ENCODE measurements at places on chromosomes 3 and 15. TPM values are rescaled to one million over a fixed set of nuclear protein-coding genes. Genes with fewer than 3 reads are reported as not detected.

Gene SLC2A2
- total RNA-seq: not detected

DNA sequence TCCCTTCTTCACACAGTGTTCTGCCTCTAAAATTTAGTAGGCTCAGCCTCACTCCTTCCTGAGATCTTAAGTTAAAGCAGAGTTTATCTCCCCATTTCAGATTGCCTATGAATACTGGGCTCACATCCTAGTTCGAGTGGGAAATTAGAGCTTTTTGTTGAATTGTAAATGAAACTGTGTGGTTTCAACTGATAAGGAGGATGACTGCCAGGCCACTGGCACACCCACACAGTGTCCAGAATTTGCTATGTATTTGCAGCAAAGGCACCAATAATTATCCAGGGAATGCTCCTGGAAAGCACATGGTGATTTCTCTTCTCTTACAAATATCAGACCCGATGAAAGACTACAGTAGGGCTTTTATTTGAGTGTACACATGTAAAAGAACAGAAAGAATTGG, 308.1 kb upstream of the COL8A1 start:
- H3K27me3 ChIP-seq: no peaks in the 10 kb centered on the region
- DNase-seq: no peak
- no peak overlapping the region for H3K4me3 ChIP-seq
- no peak overlapping the region for H3K27ac ChIP-seq
- H3K4me1 ChIP-seq: no peaks in the 10 kb centered on the region

- H3K27me3 ChIP-seq: no peaks in the 10 kb centered on the region
- no peak overlapping the region for H3K27ac ChIP-seq
- H3K4me3 ChIP-seq: no peak overlapping the region
- peaks cover 5% of the 10 kb centered on the region for H3K4me1 ChIP-seq
Measured at GRCh38 chr15:89490081-89490813, 6.1 kb downstream of the RHCG start.

GRCh38 chr3:198018416-198018815, 58.4 kb downstream of the LMLN start:
- H3K36me3 ChIP-seq: no peaks in the 10 kb centered on the region
- no peak overlapping the region for H3K4me3 ChIP-seq
- no peaks in the 10 kb centered on the region for H3K27me3 ChIP-seq
- no peak overlapping the region for H3K27ac ChIP-seq
- no peak for DNase-seq

- no peak overlapping the region for H3K27ac ChIP-seq
- H3K36me3 ChIP-seq: no peaks in the 10 kb centered on the region
- no peak for DNase-seq
- H3K27me3 ChIP-seq: no peaks in the 10 kb centered on the region
- H3K4me1 ChIP-seq: peaks cover 8% of the 10 kb centered on the region
Measured at GRCh38 chr15:92071045-92071634, 217.6 kb downstream of the SLCO3A1 start.

Gene VPS33B
- total RNA-seq: 8.7 TPM

- H3K27me3 ChIP-seq: no peaks in the 10 kb centered on the region
- H3K4me3 ChIP-seq: no peak overlapping the region
- no peak overlapping the region for H3K27ac ChIP-seq
- no peak for DNase-seq
- no peaks in the 10 kb centered on the region for H3K4me1 ChIP-seq
Measured at GRCh38 chr3:64895106-64895990, 207.5 kb upstream of the ADAMTS9 start.

DNA sequence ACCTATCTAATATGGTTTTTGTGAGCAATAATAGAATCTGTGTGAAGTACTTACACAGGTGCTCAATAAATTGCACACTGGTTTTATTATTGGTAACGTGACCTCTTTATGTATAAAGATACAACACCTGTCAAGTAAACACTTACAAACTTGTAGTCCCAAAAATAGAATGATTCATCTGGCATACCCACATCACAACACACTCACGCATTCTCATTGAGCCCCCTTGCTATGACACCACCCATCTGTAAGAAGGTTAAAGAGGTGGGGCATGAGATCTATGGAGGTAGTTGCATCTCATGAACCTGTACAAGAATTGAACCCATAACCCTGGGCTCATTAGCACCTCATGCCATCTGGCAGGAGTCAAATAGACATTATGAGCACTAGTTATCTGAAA, 134.9 kb upstream of the THBS1 start:
- no peaks in the 10 kb centered on the region for H3K27me3 ChIP-seq
- H3K4me3 ChIP-seq: no peak overlapping the region
- H3K27ac ChIP-seq: no peak overlapping the region
- DNase-seq: no peak

Gene SPINK8
- not detected for total RNA-seq

- H3K27ac ChIP-seq: no peak overlapping the region
- H3K4me3 ChIP-seq: no peak overlapping the region
- H3K4me1 ChIP-seq: peaks cover 18% of the 10 kb centered on the region
- H3K36me3 ChIP-seq: peaks cover 14% of the 10 kb centered on the region
- DNase-seq: no peak
Measured at GRCh38 chr15:68815598-68815997, 5.1 kb downstream of the ANP32A start.

Gene LRRIQ4
- 0.05 TPM for total RNA-seq

DNA sequence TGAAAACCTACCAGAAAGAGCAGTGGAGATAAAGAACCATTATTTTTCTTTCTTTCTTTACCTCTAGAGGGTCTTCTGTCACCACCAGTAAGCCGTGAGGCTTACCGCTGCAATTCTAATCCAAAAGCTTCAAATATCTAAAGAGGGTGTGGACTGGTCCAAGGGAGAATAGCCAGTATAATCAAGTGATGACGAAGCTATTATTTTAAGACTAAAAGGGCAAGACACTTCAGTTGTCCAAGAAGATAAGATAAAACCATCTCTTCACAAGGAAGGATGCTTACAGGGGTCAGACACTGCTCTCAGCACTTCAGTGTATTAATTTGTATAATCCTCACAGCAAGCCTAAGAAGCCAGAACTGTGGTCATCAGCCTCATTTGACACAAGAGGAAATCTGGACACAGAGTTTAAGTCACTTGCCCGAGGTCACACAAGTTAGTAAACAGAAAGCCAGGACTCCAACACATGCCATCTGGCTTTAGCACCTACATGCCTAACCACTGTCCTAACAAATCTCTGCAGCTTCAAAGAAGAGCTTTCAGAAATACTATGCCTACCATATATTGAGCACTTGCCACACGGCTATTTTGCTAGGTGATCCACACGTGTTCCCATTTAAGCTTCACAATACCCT, 14.6 kb downstream of the HDC start:
- no peaks in the 10 kb centered on the region for H3K36me3 ChIP-seq
- DNase-seq: no peak
- H3K27ac ChIP-seq: no peak overlapping the region
- H3K4me3 ChIP-seq: no peak overlapping the region
- H3K4me1 ChIP-seq: peaks cover 5% of the 10 kb centered on the region

- no peak overlapping the region for H3K27ac ChIP-seq
- no peaks in the 10 kb centered on the region for H3K4me1 ChIP-seq
- no peak for DNase-seq
- H3K27me3 ChIP-seq: no peaks in the 10 kb centered on the region
Measured at GRCh38 chr3:31676556-31676955, 143.8 kb downstream of the STT3B start.

Gene FRMD5
- total RNA-seq: 0.09 TPM

Gene GOLGA6L7
- total RNA-seq: not detected

- no peak overlapping the region for H3K4me3 ChIP-seq
- H3K36me3 ChIP-seq: no peaks in the 10 kb centered on the region
- H3K27ac ChIP-seq: no peak overlapping the region
- no peaks in the 10 kb centered on the region for H3K27me3 ChIP-seq
Measured at GRCh38 chr3:117219296-117219695, 509.7 kb downstream of the TUSC7 start.

GRCh38 chr3:128319107-128319506, 147.6 kb downstream of the DNAJB8 start:
- peak overlapping the region; percentile 93 for H3K27ac ChIP-seq
- no peaks in the 10 kb centered on the region for H3K36me3 ChIP-seq
- H3K27me3 ChIP-seq: no peaks in the 10 kb centered on the region
- DNase-seq: no peak
- H3K4me1 ChIP-seq: peaks cover 96% of the 10 kb centered on the region
- no peak overlapping the region for H3K4me3 ChIP-seq

DNA sequence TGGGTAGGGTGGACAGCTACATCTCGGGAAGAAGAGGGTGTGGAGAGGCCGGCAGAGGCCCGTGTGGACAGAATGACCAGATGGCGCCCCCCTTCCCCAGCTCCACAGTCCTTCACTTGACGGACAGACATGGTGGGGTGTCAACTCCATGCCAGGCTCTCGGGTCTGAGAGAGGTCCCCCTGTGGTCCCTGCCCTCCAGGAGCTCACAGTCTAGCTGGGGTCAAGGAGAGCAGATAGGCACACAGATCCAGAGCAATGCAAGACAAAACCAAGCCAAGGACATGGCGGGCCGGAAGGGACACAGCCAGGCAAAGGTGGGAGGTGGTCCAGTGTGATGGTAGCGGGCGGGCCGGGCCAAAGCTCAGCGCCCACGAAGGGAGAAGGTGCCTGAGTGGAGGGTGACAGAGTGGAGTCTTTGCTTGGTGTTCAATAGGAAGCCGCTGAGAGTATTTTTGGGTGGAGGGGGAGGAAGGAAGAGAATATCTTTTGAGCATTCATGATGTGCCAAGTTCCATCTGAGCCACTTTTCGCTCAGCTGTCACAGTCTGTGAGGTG, 72.1 kb upstream of the SEC13 start:
- no peak overlapping the region for H3K4me3 ChIP-seq
- no peak overlapping the region for H3K27ac ChIP-seq
- no peaks in the 10 kb centered on the region for H3K36me3 ChIP-seq
- no peaks in the 10 kb centered on the region for H3K27me3 ChIP-seq

DNA sequence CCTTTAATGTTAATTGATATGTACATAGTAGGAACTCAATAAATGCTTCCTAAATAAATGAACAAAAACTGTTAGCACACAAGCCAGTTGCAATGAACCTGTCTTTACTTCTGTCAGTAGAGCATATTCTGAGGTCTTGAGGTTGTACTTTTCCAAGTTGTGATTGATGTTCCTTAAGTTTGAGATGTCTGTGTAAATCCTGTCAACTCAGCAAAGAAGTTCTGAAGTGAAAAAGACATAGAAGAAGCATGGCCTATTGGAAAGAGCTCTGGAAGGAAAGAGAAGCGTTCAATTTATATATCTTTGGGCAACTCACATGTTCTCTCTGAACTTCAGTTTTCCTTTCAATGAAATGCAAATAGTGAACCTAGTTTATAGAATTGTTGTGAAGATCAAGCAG, 269.9 kb downstream of the AGBL1 start:
- no peak for DNase-seq
- H3K36me3 ChIP-seq: no peaks in the 10 kb centered on the region
- H3K4me3 ChIP-seq: no peak overlapping the region
- H3K4me1 ChIP-seq: no peaks in the 10 kb centered on the region
- H3K27me3 ChIP-seq: no peaks in the 10 kb centered on the region

DNA sequence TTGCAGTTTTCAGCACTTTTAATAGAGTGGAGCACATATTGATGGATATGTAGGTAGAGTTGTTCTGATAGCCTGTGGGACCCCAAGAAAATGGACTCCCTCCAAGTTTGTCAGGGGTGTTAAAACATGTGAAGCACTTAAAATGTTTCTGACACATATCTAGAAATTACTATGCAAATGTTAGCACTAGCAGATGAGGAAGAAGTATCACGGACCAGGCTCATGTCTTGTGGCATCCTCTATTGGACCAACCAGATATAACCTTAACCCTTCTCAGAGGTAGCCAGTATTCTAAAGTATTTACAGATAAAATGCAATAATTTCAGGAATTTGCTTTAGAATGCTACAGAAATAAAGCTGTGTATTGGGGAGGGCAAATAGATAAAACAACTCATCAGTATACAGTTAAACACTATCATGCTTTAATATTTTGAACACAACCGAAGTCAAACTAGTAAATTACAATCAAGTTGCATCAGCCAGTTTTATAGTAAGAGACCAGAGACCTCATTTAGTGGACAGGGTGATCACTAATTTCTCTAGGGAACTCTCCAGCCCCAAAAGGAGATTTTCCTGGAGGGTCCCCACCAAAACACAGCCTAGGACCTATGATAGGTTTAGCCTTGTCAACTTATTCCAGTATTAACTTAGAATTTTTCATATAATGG, 57.2 kb upstream of the FBN1 start:
- H3K36me3 ChIP-seq: no peaks in the 10 kb centered on the region
- DNase-seq: no peak
- no peak overlapping the region for H3K27ac ChIP-seq
- no peaks in the 10 kb centered on the region for H3K4me1 ChIP-seq
- H3K27me3 ChIP-seq: no peaks in the 10 kb centered on the region

Gene NR2E3
- 0.05 TPM for total RNA-seq

GRCh38 chr3:39809995-39810595, 686 bp downstream of the MYRIP start:
- peak overlapping the region; percentile 13 for H3K4me3 ChIP-seq
- peak; percentile 1 for DNase-seq
- H3K27ac ChIP-seq: no peak overlapping the region
- H3K36me3 ChIP-seq: no peaks in the 10 kb centered on the region
